ENCODE measurements at places on chromosomes 4 and X. TPM values are rescaled to one million over a fixed set of nuclear protein-coding genes. Genes with fewer than 3 reads are reported as not detected.

- no peaks in the 10 kb centered on the region for H3K4me1 ChIP-seq
- no peaks in the 10 kb centered on the region for H3K27me3 ChIP-seq
- H3K36me3 ChIP-seq: no peaks in the 10 kb centered on the region
- H3K27ac ChIP-seq: no peak overlapping the region
- H3K4me3 ChIP-seq: no peak overlapping the region
Observed at GRCh38 chr4:27886120-27886519, 1025.5 kb downstream of the STIM2 start.

The SLC38A5 gene
- total RNA-seq: 170 TPM

- no peaks in the 10 kb centered on the region for H3K36me3 ChIP-seq
- H3K27me3 ChIP-seq: no peaks in the 10 kb centered on the region
- H3K27ac ChIP-seq: no peak overlapping the region
- no peak overlapping the region for H3K4me3 ChIP-seq
- ATAC-seq: no peak
Observed at GRCh38 chr4:22215084-22215483, 266.5 kb upstream of the KCNIP4 start.

DNA sequence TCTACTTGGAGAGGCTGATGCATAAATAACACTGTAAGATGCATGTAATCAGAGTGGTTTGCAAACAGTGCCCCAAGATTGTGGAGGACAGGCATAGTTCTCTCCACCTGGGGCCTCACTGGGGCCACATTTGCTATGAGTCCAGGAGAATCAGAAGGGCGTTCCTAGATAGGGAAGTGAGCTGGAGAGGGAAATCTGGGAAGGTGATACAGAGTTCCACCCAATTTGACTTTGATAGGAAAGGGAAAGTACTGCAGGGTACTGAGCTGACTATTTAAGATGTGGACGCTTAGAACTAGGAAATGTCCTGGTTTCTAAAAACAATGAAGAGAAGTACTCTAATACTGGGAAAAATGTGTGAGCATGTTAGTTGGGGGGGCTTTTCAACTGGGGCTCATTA, 33.9 kb downstream of the FAM9C start:
- H3K36me3 ChIP-seq: peaks cover 5% of the 10 kb centered on the region
- no peak overlapping the region for H3K27ac ChIP-seq
- peaks cover 37% of the 10 kb centered on the region for H3K4me1 ChIP-seq
- no peak for ATAC-seq
- no peaks in the 10 kb centered on the region for H3K27me3 ChIP-seq

The POU3F4 gene
- total RNA-seq: not detected

All from activated T-helper 17 cell treated with anti-CD3 and anti-CD28 coated beads, Interleukin-2, amount 50 U/mL, for 72 hours (primary cell).